NCI-H1930 (cell line): ENCODE measurements at places on chromosomes 5 and 9.

DNA sequence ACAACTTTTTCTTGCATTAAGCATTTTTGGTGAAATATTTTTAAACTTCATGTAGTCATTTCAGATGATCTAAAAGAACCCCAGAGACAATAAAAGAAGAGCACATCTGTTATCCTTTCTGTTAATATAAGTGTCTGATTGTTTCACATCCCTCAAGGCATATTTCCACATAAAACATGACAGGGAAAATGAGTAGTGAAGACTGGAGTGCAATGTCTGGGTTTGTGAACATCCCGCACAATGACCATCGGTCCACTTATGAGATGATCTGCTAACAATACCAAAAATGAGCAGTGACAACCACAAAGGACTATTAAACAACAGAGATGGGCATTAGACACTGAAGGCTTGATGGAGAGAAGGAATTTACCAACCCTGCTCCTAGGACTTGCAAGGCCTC, 209.1 kb downstream of the NR2F1-AS1 start:
- no peak for DNase-seq

- DNase-seq, result no peak
These were observed 30.9 kb upstream of the NXNL2 start for GRCh38 chr9:88503845-88504764.

DNA sequence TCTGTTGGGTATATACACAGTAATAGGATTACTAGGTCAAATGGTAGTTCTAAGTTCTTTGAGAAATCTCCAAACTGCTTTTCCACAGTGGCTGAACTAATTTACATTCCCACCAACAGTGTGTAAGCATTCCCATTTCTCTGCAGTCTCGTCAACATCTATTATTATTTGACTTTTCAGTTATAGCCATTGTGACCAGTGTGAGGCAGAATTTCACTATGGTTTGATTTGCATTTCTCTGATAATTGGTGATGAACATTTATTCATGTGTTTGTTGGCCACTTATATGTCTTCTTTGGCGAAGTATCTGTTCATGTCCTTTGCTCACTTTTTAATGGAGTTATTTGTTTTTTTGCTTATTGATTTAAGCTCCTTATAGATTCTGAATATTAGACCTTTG, 596.2 kb upstream of the DAB2 start:
- DNase-seq, result no peak

GRCh38 chr9:89380437-89381307, 62.4 kb downstream of the SECISBP2 start:
- DNase-seq, result no peak
